ENCODE measurements at places on chromosomes 7 and 10.

- no peak for DNase-seq
These were observed 166.4 kb downstream of the C7orf25 start for GRCh38 chr7:42745357-42746059.

- no peak for DNase-seq
These were observed 3.7 kb downstream of the PLXNA4 start for GRCh38 chr7:132572526-132572925.

- no peak for DNase-seq
These were observed 163.2 kb downstream of the AVL9 start for GRCh38 chr7:32658467-32658869.

- no peak for DNase-seq
These were observed 14.5 kb downstream of the ANKIB1 start for GRCh38 chr7:92260248-92260781.

DNA sequence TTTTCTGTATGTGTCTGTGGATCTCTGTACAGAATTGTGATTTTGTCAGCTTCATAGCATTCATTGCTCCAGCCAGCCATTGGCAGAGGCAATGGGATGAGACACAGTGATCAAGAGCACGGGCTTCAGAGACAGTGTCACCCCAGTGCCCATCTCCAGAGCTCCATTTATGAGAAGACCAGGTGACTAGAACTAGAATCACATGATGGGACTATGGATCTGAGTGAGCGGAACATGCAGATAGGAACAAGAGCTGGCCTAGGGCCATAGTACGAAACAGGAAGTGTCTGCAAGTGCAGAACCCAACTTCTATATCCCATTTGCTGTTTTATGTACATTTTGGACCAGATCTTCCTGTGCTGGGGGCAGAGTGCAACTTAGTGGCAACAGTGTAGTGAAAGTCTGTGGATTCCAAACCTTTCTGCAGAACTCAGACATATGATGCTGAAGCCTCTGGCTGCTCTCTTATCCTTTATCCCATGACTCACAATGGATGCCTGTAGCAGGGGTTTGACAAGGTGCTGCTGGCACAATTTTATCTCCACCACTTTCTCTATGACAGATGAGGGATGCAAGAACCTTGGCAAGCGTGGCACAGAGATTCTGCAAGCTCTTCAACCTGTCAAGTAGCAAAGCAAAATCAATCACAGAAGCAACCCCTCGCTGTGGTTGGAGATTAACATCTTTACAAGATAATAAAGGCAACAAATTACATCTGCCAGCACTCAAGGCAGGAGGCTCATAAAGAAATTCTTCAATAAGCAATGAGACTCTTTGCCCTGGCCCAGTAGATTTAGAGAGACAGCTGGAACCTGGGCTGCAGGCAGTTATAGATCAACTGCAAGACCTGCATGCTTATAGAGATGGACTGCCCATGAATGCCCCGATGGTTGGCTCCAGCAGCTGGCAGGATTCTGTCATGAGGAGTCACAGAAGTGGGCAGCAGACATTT, 681.3 kb downstream of the TNS3 start:
- no peak for DNase-seq

DNA sequence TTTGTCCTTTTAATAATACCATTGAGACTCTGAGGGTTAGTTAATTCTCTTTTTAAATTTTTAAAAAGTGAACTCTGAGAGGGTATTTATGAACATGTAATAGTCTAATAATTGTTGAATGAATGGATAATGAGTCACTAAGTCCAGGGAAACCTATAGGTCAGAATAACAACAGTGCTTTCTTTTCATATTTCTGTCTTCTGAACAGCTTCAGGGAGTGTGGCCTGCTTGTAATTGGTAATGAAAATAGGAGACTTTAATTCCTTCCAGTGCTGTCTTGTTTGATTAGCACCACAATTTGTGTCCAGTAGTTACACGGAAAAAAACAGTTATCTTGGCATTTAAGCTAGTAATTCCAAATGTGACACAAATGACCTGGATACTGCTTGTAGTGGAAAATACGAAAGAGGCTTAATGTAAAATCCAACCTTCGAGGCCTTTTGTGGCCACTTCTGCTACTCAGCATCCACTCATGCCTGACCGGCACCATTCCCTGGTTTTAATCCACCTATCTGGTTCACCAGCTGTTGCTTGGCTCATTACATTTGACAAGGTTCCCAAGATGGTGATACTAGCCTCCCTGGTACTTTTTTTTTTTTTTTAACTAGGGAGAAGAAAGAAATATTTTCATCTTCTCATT, 149.3 kb upstream of the IMMP2L start:
- no peak for DNase-seq

DNA sequence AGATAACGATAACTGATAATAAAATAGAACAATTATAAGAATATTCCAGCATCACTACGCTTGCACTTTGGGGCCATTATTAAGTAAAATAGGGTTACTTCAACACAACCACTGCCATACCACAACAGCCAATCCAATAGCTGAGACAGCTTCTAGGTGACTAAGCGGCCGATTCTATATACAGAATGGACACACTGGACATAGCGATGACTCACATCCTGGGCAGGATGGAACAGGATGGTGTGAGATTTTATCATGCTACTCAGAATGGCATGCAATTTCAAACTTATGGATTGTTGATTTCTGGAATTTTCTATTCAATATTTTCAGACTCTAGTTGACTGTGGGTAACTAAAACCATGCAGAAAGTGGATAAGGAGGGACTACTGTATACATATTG, 920.9 kb downstream of the LRMDA start:
- DNase-seq = no peak

DNA sequence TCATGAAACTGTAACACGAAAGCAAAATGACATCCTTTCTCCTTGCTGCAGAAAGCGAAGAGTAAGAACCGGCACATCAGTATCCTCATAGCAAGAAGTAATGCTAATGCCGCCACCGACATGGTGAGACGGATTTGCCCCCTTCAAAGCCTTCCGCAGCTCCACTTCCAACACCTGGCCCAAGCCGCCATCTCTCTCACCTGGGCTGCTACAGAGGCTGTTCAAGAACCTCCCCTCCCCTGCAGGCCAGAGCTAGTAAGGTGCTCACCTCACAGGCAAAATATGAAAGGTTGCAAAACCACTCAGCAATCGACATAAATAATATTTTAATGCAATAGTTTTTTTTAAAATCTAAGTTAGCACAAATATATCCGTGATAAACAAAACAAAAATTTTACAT, 123.9 kb upstream of the FRMD4A start:
- DNase-seq = no peak

DNA sequence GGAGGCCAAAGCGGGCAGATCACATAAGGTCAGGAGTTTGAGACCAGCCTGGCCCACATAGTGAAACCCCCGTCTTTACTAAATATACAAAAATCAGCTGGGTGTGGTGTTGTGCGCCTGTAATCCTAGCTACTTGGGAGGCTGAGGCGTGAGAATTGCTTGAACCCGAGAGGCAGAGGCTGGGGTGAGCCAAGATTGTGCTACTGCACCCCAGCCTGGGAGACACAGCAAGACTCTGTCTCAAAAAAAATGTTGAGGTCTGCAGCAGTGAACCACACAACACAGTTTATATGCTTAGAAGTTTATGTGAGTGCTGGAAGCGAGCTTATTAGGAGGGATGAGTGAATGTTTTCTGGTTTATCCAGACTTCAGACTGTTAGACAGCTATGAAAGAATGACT, 10.4 kb downstream of the LHPP start:
- no peak for DNase-seq

- DNase-seq = no peak
These were observed 57.1 kb upstream of the KCTD7 start for GRCh38 chr7:66571568-66571967.

GRCh38 chr10:110413049-110413783, 84.5 kb upstream of the DUSP5 start:
- no peak for DNase-seq

DNA sequence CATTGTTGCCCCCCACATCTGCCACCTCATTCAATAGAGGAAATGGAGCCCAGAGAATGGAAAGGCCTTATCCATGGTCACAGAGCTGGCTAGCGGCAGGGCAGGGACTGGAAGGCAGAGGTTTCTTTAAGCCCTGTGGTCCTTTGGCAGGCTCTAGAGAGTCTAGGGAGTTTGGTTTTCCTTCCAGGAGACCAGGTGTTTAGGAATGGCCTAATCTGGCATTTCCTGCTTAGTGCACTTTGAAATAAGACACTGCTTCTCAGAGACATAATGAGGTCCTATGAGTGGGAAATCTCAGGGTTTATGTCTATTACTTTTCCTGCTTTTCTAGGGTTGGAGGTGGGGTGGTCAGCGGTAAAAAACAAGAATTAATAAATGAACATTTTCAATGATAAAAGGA, 6.1 kb downstream of the MARVELD1 start:
- DNase-seq = no peak

DNA sequence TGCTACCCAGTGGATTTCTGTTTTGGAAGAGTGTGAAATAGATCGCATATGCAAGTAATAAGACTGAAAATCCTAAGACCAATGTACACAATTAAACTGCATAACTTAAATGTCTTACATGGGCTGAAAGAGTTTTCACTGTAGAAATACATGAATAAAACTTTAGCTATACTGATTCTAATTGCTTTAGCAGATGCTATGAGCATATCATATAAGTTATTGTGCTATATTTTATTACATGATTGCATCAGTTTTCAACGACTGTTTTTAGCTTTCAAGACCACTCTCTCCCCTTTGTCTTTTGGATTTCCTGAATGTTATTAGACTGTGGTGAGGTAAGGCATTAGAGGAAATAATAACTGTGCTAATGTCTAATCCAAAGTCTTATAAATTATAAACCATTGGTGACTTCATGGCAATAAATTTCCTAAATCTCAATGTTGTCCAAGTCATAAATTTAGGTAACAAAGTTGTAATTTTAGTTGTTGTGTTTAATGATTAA, 124.5 kb downstream of the SEMA3A start:
- no peak for DNase-seq

- no peak for DNase-seq
These were observed 47.5 kb downstream of the CHST15 start for GRCh38 chr10:124045801-124046355.

DNA sequence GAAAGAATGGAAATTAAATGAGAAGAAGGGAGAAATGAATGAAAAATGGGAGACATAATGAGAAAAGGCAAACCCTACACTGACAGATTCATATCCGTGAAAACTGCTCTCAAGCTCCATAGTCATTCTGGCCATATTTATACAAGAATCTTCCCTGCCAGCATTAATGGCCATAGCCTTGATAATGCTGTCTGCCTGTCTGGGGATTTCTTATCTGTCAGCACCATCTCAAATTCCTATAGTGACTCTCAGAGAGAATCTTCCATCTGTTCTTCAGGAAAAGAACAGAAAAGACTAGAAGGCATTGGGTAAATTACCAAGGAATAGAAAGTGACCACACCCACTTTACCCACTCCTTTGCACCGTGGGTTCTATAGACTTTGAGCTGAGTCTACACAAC, 295.9 kb downstream of the PLXNA4 start:
- DNase-seq = no peak

DNA sequence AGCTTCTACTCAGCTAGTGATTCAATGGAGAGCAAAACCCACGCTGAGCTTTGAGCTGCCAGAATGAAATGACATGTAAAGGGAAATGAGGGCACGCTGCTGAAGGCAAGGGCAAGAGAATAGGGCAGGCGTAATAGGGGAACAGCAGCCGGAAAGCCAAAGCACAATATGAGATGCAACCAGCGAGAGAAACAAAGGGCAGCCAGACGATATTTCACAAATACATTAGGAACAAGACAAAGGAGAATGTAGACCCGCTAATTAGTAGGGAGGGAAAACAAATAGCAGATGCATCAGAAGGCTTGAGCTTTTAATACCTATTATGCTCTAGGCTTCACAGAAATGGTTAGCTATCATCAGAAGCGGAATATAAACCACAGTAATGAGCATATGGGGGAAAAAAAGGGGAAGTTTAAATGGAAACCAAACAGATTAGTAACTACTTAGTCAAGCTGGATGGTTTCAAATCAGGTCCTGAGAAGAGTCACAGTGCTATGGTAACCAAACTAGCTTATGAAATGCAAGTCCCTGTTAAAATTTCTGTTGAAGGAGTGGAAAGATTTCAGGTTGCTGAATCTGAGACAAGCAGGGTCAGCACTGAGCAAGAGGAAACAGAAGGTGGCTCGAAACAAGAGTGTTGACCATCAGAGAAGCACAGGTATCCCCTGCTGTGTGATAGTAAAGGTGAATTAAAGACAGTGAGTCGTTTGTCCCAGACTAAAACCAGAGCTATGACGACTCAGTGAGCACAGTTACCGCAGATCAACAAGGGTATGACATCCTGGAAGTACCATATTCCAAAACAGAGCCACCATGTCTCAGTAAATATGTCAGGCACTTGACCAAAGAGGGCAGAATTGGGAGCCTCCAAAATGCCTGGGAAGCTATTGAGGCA, 496.9 kb upstream of the CELF2 start:
- peak; percentile 42 for DNase-seq

DNA sequence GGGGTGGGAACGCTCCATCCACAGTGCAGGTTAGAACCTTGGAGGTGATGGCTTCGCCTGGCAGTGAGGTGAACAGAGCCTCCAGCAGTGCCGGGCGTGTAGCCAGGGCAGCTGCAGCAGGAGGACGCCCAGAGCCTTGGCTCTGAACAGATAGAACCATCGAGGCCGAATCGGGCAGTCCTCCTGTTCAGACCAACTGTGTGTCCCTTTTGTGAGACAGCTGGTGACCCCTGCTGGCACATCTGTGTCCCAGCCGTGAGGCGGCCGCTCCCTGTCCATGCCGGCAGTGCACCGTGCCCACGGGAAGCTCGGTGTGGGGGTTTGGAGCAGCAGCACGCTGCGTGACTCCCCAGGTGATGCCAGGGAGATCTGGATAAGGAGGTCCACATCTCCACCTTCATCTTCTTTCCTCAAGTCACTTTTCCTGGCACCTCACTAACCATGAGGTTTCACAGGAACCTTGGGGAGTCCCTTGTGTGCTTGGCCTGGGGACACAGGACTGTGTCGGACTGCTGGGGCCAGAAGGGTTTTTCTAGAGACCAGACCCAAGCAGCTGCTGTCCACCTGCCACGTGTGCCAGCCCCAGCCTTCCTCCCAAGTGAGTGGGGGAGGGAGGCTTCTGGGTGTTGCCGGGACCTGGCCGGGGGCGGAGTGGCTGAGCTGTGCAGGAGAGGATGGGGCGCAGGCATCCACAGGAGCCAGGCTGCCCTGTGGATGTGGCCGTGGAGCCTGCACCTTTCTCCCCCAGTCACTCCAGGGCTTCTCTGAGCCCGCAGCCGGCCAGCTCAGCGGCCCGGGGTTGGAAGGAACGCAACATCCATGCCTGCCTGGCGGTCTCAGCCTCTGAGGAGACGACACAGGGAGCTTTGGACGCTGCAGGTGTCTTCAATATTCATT, 69.4 kb downstream of the DNAJB6 start:
- DNase-seq = no peak

DNA sequence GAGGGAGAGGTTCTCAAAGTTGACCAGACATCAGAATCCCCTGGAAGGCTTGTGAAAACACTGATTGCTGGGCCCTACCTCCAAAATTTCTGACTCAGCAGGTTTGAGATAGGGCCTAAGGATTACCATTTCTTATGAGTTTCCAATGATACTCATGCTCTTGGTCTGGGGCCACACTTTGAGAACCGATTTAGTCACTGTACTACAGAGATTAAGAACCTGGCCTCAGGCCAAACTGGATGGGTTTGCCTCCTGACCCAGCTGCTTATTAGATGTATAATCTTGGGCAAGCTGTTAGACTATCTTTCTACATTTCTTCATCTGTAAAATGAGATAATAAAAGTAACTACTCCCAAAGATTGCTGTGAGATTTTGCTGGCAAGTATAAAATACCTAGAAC, 77.1 kb upstream of the SCIN start:
- no peak for DNase-seq

GRCh38 chr7:63925626-63926460, 72.8 kb upstream of the ZNF722 start:
- DNase-seq = no peak

All from NCI-H2081 treated with DMSO at 0.1 percent for 48 hours (cell line).